K562 (cell line): ENCODE measurements at places on chromosomes 4 and X.

- no peak for DNase-seq
Observed at GRCh38 chrX:68083510-68083909, 349.8 kb downstream of the OPHN1 start.

- DNase-seq: no peak
Observed at GRCh38 chrX:24990535-24990934, 25.2 kb downstream of the ARX start.

- DNase-seq: no peak
Observed at GRCh38 chr4:116453127-116453526, 632.2 kb downstream of the TRAM1L1 start.

- no peak for DNase-seq
Observed at GRCh38 chr4:92406488-92406887, 102.7 kb downstream of the GRID2 start.

DNA sequence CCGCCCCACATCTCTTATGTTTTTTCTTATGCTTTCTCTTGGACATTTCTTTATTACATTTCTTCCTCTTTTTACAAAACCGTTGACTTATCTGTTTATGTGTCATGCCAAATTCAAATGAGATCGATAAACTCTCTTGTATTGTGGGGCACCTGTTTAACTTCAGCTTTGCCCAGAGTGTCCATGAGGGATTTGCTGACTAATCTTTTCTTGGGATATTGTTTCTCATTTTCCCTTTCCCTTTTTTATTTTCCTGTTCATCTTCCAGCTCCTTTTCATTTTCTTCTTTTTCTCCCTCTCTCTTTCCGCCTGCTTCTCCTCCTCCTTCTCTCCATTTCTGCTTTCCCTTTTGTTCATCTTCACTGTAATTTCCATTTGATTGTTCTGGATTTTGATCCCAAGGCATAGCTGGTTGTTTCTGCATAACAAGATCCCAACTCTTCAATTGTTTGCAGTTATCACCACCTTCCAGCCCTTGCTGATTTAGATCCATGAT lies 10.7 kb downstream of the TIMM8A start:
- DNase-seq: no peak

DNA sequence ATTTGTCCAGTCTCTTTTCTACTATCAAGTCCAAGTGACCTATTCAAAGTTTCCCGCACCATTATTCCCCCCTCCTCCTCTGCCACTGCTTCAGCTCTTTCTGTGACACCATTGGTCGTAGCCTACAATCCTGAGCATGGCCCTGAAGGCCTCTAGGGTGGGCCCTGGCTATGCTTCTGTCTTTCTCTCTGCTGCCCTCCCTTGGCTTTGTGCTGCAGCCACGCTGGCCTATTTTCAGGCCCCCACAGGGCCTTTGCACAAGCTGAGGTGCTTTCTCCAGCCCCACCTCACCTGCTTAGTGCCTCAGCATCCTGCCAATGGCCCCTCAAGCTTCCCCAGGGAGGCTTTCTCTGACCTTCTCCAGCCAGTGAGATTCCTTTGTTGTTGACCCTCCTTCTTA lies 156.5 kb downstream of the NHS start:
- DNase-seq: no peak

- DNase-seq: no peak
Observed at GRCh38 chr4:144294211-144294610, 153.7 kb upstream of the GYPA start.

DNA sequence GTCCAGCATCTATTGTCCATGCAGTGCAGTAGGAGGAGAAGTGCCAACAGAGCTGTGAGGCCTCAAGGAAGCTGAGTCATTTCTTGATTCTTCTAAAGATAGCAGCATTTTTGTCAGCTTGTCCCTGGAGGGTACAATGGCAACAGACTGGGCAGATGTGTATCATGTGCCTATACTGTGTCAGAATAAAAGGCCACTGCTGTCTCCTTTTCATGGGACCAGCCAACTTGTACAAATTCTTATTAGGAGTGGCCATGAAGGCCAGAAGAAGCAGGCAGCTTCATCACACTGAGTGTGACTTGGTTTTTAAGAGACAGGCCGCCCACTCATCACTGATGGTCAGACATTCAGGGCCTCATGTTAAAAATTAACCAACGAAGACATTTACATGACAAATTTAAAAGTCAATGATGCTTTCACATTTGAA lies 185.0 kb upstream of the FAM241A start:
- DNase-seq: no peak

DNA sequence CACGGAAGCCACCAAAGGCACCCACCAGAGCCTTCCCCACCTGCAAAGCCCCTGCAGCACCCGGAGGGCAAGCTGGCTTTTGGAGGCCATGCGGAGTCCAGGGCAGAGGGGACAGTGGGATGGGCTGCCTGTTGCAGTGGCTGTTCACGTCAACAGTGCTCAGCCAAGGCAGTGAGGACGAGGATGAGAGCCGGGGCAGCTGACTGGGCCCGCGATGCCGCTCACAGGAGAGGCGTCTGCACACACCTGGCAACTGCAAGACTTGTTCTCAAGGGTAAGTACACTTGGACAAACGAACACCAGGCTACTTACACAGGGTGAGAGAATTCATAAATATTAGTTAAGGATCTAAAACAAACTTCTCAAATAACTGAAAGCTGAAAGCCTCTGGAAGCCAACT lies 19.6 kb downstream of the FGFR3 start:
- DNase-seq: no peak

DNA sequence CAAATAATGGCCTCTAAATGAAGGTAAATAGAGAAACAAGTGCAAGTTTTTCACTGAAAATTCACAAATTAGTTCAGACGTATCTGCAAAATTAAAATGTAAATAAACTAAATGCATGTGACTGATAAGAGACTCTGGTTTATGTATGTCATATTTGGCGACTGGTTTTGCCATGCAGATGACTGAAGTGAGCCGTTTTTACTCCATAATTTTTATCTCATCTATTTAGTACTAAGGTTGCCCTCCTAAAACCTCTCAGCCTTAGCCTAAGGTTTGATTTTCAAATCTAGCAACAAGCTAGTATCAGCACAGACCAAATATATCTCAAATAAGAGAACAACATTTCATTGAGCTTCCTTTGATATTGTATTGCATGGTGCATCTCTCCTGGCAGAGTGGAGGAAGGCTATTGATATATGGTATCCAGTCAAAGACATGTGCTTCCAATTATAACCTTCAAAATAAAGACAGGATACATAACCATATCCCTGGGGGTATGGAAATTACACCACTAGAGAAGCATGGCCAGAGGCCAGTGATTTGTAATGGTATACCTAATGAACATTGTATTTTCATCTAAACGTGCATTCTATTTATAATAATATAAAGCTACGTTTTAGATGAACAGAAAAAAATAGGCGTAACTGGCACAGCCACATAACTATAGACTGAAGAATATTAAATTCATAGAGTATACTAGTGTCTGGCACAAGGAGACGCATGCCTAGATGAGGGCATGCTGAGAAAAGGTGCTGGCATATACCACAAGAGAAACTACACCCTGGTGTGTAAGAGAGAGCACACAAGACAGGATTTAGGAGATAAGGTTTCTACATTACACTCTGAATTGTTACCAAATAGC lies 392.6 kb upstream of the INTU start:
- DNase-seq: no peak

DNA sequence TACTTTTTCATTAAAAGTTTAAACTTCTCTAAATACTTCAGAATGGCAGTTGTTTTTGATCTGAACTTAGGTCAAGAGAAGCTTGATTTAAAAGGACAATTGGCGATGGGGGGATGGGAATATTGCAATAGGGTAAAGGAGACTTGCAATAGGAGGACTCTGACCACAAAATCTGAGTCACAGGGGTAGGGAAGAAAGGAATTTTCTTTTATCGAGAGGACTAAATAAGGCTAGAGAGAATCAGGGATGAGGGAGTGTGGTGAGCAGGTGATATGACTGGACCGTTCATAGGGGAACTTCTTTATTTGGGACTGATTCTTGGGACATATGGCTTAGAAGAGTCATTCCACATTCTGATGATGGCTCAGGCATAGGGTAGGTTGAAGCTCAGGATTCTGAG lies 1260.2 kb downstream of the ADGRL3 start:
- DNase-seq: no peak

DNA sequence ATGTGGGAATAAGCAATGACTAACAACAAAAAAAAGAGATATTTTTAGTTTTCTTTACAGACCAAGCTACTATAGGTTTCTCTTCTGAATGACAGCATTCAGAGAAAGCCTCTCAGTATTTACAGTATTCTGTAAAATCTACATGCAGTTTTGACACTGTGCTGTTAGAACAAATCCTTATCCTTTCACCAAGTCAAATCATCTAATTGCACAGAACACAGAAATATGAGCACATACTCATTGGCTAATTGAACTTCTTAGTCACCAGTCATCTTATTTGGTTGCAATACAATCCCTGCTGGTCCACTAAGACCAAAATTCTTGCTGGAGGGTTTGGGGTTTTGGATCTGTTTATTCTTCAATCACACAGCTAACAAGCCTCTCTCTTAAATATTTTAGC lies 5.7 kb downstream of the ACOT9 start:
- no peak for DNase-seq

DNA sequence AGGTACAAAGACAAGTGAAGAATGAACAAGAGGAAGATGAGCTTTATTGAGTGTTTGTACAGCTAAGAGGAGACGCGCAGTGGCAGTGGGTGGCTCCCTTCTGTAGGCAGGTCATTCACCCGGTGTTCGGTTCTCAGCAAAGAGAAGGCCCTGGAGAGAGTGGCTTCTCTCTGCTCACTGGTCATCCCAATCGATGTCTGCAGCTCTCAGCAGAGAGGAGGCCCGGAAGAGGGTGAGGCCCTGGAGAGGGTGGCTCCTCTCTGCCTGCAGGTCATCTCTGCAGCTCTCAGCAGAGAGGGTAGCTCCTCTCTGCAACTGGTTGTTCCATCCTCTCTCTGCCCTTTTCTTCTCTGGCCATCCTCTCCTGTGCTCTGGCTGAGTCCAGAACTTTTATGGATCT lies 126.5 kb downstream of the UGT8 start:
- DNase-seq: no peak

DNA sequence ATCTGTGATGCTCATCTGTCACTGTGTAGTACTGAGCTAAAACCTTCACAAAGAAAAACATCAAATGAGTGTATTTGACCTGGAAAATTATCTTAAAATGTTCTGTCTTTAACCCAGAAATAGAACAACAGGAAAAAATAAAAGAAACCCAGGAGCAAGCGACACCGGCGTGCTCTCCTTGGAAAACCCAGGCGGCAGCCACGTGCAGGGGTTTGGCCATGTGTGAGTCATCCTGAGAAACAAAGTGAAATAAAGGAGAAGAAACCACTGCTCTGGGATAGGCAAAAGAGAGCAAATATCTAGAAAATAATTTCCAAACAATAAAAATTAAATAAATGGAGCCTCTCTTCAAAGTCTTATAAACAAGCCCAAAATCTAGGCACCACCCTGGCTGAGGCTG lies 20.0 kb upstream of the TMEM128 start:
- no peak for DNase-seq

DNA sequence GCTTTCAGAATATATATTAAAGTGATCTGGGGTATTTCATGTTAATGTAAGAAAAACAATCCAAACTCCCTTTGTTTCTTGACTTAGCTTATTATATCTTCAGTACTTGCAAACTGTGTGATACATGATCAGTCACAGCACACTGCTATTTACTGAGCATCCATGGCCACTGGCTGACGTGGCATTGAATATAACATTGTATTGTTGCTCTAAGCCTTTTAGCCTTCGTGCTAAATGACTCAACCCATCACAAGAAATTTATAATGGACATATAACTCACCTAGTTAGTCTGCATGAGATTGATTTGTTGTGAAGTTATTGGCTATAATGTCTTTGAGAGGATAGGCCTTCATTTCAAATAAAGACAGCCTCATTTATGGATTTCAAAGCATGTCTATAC lies 642.6 kb downstream of the IL1RAPL1 start:
- DNase-seq: no peak

DNA sequence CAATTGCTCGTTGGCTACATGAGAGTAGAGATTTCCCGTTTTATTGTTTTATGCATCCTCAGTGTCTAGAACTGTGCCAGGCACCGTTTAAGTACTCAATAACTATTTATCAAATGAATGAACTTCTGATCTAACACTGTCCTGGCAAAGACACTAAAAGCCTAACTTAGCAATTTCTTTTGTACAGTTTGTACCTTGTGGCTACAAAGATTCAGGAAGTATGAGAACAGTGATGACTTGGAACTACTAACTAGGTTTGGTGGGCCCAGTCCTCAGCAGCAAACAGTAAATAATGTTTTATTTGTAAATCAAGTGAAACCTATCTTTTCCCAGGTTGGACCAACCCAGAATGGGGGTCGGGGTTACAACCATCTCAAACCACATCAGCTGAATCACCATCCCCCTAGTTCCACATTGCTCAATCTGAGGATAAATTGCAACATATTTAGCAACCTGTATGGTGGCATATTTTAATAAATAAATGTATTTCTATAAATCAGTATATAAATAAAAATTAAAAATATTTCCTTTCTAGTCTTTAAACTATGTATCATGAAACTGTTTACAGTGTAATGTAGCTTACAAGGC lies 12.3 kb upstream of the SCRG1 start:
- DNase-seq: no peak
